CD4-positive, alpha-beta T cell treated with Interleukin-10 for 1 hour (primary cell): ENCODE measurements at places on chromosomes 3 and 15.

DNA sequence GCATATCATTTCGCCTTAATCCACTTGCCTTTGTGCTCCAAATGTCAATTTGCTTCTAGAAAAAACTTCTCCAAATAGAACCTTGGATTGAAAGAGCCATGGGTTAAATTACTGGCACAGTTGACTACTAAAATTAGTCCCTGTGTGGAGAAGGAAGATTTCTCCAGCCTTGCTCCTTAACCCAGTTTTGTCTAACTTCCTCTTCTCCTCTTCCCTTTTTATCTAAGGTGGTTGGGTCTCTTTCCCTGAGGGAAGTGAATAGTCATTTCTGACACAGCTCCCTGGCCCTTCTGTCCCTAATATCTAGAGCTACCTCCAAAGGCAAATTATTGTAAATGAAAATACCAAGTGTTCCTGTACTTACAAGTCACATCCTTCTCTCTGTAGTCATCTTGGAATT is 527.9 kb upstream of the TBL1XR1 start:
- DNase-seq = no peak

- no peak for DNase-seq
Measured at GRCh38 chr3:189278221-189278620, 106.5 kb downstream of the TPRG1 start.

DNA sequence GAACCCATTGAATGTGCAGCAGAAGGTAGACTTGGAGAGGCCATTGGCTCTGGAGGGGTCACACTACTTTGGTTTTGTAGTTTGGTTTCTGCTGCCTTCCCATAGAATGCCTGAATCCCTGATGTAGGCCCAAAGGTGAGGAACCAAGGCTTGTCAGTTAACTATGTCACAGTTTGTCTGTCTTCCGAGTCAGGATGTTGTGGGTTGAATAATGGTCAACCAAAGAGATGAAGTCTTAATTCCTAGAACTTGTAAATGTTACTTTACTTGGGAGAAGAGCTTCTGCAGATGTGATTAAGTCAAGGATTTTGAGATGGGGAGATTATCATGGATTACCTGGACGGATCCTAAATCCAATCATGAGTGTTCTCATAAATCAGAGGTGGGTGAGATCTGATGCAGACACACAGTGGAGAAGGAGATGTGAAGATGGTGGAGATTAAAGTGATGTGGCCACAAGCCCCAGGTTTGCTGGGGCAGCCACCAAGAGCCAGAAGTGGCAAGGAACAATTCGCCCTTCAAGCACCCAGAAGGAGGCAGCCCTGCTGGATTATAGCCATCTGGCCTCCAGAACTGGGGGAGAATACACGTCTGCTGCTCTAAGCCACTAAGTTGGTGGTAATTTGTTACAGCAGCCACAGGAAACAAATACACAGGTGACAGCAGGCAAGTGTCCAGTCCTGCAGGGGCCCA is 2.3 kb upstream of the CCR8 start:
- no peak for DNase-seq

DNA sequence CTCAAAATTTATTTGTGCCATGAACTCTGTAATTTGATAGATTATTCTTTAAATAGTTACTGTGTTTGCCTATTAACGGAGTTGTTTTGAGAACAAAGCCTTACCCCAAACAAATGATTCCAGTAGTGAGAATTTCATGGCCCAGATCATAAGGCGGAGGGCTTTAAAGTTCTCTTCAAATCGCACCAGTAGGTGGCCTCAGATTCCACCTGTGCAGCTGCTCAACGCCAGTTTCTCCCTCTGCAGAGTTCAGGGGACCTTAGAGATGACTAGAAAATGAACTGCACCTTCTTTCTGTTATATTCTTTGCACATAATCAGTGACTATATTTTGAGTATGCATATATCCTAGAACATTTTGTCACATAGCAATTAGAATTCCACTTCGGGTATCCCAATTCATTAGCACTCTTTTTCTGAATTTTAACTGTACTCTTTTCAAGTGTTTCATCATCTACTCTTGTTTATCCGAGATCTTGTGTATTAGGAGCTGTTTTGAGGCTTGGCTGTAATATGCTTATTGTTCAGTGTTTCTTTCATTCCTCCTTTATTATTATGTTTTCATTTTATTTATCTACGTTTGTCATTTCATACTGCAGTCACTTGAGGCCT is 232.6 kb upstream of the CHRM5 start:
- DNase-seq = peak; percentile 10

GRCh38 chr3:146036281-146036680 is 124.7 kb downstream of the PLOD2 start:
- DNase-seq = no peak
